ENCODE measurements at places on chromosomes 2 and 18.

GRCh38 chr2:126751477-126751876 is 95.5 kb downstream of the GYPC start:
- no peak for DNase-seq

- DNase-seq, result no peak
These were observed 179.5 kb downstream of the PPP1R1C start for GRCh38 chr2:182165202-182165601.

DNA sequence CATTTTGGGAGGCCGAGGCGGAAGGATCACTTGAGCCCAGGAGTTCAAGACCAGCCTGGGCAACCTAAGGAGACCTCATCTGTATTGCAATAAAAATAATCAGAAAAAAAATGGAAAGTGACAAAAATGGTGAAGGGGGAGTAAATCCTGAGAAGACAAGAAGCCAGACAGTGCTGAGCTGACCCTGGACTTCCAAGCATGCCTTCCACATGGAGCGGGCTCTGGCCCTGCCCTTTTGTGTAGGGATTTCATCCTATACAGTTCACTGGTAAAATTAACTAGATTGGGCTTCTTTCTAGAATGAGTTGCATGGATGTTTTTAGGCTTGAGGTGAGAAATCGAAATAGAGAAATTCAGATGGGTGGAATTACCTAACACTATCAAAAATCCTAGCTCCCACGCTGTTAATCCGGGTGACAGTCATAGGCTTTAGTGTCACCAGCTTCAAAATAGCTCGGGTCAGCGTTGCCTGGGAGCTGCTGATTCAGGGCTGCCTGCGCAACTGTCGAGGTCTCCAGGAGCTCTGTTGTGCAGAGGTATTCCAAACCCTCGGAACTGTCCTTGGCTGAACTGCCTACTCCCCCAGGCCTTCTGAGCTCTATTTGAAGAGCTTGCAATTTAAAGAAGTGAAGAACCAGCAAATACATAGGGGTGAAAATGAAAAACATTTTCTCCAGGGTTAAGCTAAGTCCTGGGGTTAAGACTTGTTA is 21.5 kb upstream of the ZNF532 start:
- no peak for DNase-seq

- DNase-seq, result no peak
These were observed at the start of gene TXNDC2 for GRCh38 chr18:9885170-9886004. Gene TXNDC2, plus strand, starts transcription at chr18:9885973. Its CDS starts 708 bp downstream, at chr18:9886681.

DNA sequence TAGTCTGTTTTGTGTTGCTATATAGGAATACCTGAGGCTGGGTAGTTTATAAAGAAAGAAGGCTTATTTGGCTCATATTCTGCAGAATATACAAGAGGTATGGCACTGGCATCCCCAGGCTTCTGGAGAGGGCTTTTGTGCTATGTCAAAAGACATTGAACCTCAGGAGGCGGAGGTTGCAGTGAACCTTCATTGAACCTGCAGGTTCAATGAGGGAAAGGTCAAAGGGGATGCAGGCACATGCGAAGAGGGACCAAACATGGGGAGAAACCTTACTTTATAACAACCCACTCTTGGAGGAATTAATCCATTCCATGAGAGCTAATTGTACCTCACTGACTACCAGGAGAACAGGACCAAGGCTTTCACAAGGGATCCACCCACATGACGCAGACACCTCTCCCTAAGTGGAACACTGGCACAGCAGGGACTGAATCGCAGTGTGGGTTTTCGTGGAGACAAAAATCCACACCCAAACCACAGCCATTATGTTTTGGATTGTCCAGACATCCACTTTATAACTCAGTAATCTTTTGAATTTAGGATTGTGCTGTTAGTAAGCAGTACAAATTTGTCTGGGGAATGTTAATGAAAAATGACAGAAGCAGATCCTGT is 4.1 kb upstream of the SERPINB8 start:
- DNase-seq, result no peak

Data from cerebellum (tissue), 4 donors.